Stimulated activated CD8-positive, alpha-beta memory T cell treated with anti-CD3 and anti-CD28 coated beads, Interleukin-7, amount 100 ng/mL, for 1 hour (primary cell): ENCODE measurements at places on chromosomes 13 and 19.

DNA sequence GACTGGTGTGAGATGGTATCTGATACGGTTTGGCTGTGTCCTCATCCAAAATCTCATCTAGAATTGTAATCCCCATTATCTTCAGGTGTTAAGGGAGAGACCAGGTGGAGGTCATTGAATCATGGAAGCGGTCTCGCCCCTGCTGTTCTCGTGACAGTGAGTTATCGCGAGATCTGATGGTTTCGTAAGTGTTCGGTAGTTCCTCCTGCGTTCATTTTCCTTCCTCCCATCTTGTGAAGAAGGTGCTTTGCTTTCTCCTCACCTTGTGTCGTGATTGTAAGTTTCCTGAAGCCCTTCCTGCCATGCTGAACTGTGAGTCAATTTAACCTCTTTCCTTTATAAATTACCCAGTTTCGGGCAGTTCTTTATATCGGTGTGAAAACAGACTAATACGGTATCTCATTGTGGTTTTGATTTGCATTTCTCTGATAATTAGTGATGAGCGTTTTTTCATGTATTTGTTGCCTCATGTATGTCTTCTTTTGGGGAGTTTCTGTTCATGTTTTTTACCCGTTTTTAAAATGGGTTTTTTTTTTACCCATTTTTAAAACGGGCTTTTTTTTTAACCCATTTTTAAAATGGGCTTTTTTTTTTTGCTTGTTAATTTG, 102.8 kb upstream of the SLC10A2 start:
- DNase-seq, result no peak

DNA sequence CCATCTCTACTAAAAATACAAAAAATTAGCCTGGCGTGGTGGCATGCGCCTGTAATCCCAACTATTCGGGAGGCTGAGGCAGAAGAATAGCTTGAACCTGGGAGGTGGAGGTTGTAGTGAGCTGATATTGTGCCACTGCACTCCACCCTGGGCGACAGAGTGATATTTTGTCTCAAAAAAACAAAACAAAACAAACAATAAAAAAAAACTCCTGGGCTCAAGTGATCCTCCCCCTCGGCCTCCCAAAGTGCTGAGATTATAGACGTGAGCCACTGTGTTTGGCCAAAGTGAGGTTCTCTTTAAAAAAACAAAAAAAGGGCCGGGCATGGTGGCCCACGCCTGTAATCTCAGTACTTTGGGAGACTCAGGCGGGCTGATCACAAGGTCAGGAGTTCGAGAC, 3.8 kb upstream of the JUNB start:
- DNase-seq, result no peak

GRCh38 chr13:92843549-92843948, 383.1 kb upstream of the GPC6 start:
- DNase-seq, result no peak

GRCh38 chr13:46721054-46721453, 75.9 kb downstream of the ESD start:
- DNase-seq, result no peak

DNA sequence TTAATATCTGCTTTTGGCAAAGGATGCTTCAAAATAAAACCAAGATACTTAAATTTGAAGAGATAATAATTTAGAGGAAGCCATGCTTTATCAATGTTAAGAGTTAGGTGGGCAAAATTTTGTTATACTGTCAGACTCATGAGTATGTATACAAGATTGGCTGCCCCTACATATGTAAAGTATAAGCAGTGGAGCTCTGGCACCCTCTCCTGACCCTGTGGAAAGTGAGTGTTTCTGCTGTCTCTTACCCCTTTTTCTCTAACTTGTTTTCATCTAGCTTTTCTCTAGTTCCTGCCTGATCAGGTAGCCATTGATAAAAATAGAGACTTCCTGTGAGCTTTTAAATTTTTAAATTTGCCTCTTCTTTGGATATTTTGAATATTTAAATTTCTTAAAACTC, 710.9 kb upstream of the SPRY2 start:
- no peak for DNase-seq

- DNase-seq, result no peak
Observed at GRCh38 chr19:29841209-29841558, 29.4 kb downstream of the CCNE1 start.

GRCh38 chr19:18772620-18773587, 18.2 kb downstream of the COMP start:
- no peak for DNase-seq

DNA sequence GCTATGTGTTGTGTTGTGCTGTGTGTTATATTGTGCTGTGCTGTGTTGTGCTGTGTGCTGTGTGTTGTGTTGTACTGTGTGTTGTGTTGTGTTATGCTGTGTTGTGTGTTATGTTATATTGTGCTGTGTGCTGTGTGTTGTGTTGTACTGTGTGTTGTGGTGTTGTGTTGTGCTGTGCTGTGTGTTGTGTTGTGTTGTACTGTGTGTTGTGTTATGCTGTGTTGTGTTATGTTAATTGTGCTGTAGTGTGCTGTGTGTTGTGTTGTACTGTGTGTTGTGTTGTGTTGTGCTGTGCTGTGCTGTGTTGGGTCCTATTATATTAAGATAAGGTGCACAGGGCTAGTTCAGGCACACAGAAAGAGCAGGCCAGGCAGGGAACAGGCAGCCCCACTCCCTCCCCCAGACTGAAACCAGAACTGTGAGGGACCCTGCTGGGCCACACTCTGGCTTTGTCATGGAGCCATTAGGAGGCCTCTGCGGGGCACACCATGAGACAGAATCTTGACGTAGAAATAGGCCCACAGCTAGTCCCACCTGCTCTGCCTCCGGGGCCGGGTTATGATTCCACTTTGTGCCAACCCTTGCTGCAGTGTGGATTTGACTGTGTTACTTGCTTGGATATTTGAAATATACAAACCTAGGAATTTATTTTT, 12.1 kb downstream of the SOX1 start:
- no peak for DNase-seq

- DNase-seq, result no peak
Observed at GRCh38 chr19:3476830-3477229, 3.5 kb downstream of the SMIM24 start.

DNA sequence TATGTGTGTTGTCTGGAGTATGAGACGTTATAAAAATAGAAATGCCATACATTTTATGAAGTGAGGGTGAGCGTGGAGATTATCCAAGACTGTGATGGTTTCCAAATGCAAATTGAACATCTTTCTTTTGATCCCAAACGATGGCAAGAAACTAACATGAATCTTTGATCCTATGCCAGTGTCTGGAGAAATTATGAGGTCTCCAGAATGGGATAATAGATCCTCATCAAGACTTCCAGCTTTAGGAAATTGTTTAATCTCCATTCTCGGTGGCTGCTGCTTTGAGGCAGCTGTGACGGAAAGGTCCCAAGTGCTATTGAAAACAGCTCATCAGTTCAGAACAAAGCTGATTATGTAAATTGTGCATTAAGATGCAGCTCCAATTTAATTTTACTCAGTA, 30.8 kb downstream of the CBY2 start:
- DNase-seq, result no peak

DNA sequence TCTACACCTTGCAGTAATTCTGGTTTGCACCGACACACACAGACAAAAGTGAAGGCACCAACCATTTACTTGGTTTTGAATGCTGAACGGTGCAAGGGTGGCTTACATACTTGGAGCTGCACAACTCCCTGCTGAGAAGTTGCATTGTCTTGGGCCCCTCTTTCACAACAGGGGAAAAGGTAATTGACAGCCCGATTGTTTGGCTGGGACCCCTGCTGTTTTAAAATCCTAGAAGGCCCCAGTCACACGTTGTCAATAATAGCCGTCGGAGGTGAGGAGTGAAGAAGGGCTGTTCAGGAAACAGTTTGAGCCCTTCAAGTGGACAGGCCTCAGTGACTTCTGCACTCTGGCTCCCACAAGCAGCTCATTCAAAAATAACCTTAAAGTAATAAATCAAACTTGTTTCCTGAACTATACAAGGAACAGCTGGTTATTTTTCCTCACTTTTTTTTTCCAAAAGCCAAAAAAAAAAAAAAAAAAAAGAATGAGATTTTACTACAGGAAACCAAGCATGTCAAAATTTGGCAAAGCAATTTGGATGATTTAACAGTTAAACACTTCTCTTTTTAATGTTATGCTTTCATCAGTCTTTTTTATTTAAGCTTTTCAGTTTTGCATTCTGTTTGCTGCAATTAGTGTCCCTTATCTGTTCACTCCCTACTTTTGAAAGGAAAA, 19.0 kb upstream of the SPRY2 start:
- no peak for DNase-seq

DNA sequence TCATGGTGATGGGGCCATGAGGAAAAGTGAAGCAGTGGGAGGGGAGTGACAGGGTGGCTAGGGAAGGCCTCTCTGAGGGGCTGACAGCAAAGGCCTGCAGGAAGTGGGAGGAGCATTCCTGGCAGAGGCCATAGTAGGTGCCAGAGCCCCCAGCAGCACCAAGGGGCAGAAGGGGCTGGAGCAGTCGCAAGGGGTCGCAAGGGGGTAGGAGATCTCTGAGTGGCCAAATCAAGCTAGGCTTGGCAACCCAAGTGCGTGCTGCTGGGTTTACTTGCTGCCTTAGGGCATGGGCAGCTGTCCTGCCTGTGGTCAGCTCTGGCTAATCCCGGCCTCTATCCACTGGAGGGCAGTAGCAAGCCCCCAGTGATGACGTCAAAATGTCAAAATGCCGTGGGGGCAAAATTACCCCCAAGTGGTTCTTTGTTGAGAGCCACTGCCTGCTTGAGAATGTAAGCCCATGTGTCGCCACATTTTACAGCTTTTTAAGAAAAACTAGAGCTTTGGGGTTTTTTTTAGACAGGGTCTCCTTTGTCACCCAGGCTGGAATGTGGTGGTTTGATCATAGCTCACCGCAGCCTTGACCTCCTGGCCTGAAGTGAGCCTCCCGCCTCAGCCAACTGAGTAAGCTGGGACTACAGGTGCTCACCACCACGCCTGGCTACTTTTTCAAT, 11.8 kb downstream of the CCDC97 start:
- DNase-seq, result no peak

DNA sequence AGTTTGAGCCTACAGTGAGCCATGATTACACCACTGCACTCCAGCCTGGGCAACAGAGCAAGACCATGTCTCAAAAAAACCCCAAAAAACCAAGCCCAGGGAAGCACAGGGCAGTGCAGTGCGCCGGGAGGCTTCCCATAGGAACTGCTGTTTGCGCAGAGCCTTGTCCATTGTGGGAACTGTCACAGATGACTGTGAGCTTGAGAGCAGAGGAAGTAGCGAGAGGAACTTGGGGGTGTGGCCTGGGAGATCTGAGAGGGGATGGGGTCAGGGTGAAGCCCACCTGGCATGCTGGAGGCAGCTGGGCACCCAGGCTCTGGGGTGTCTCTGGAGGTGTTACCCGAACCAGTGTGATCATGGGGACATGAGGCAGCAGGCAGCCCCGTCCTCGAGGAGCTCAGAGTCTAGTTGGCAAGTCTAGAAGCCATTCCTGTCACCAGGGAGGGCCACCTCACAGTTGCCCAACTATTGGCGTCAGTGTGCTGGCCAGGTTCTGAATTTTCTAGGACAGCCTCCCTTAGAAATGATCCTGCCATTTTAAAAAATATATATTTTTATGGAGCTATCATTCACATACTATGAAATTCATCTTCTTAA, 10.4 kb downstream of the KDM4B start:
- no peak for DNase-seq

DNA sequence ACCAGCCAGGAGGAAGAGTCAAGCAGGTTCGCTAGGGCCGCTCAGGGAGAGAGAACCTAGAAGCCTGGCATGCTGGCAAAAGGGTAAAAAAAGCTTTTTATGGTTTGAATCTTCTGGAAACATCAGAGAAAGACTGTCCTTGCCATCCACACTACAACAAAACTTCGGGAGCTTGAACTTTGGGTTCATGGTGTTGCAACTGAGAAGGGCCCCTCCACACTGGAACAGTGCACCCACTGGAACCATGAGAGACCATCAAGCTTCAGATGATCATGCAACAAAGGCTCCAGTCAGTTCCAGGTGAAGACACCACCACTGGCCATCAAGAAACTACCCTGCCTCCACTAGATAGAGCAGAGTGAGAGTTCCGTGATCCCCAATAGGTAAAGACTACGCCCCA, 170.1 kb downstream of the RGCC start:
- no peak for DNase-seq

GRCh38 chr19:2796659-2797266, 11.5 kb downstream of the THOP1 start:
- DNase-seq, result no peak

- DNase-seq, result no peak
Observed at GRCh38 chr19:18225702-18226468, at the start of gene PDE4C. Gene PDE4C (minus strand): TSS chr19:18226438. CDS start chr19:18226415, 23 bp downstream.

DNA sequence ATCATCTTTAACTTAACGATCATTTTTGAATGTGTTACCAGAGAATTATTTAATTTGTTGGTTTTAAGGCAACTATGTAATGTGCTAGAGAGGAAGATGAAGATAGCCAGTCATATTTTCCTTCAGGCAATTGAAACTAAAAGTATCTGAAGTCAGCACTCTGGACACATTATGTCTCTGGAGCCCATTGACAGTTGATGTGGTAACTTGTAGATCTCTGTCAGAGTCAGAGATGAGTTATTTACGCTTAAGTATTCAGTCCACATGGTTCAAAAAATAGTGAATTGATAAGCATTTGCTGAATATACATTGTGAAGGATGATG, 2.1 kb downstream of the ZMYM2 start:
- no peak for DNase-seq

DNA sequence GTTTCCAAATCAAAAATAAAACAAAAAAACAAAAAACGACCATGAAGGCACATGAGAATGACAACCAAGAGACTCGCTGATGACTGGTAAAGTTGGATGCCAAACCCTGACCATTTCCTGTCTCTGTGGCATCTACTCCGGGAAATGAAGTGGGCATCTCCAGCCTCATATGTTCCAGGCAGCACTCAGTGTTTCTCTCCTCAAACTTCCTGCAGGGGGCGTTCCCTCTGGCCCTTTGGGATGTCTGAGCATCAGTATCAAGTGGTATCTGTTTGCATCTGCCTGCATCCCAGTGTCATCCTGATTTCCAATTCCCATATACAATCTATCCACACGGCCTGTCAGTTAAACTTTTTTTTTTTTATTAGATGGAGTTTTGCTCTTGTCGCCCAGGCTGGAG, 9.8 kb upstream of the SIGLEC12 start:
- DNase-seq, result no peak

- DNase-seq, result no peak
Observed at GRCh38 chr13:36450534-36450933, 18.2 kb downstream of the CCNA1 start.

- no peak for DNase-seq
Observed at GRCh38 chr19:10625003-10625761, at the start of gene SLC44A2. Gene SLC44A2 (plus strand): TSS chr19:10625553. CDS start chr19:10625634, 81 bp downstream.

GRCh38 chr19:37452500-37453245, 14.6 kb downstream of the ZNF569 start:
- no peak for DNase-seq

- no peak for DNase-seq
Observed at GRCh38 chr19:22545751-22546150, 88.4 kb upstream of the ZNF492 start.

GRCh38 chr19:2574478-2574931, 98.6 kb downstream of the GADD45B start:
- DNase-seq, result no peak

GRCh38 chr19:48696353-48697010, 711 bp downstream of the FUT2 start:
- DNase-seq, result no peak

GRCh38 chr13:26488236-26489003, 69.1 kb upstream of the WASF3 start:
- no peak for DNase-seq

GRCh38 chr19:12778017-12778904, 2.9 kb upstream of the HOOK2 start:
- no peak for DNase-seq
